Left lobe of liver (tissue), 2 donors: ENCODE measurements at places on chromosomes 6 and 20. TPM values are rescaled to one million over a fixed set of nuclear protein-coding genes. Genes with fewer than 3 reads are reported as not detected.

KHDC1 gene
- not detected for total RNA-seq

PDYN gene
- total RNA-seq: not detected

RAET1L gene
- total RNA-seq: not detected

DNA sequence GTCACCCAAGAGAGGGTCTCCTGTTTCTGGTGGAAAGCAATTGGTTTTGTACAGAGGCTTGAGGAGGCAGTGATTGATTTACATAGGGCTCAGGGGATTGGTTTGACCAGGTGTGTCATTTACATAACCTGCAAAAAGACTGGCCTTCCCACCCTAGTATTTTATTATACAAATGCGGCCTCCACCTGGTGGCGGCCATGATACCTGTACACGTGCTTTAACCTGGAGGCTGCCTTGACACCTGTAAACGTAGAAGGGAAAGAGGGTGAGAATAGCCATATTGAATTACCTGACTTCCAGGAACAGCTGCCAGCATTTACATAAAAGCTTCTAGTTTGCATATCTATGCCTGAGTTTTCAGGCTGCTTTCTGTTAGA is 48.7 kb downstream of the HLA-DPB1 start:
- no peak for DNase-seq

DNA sequence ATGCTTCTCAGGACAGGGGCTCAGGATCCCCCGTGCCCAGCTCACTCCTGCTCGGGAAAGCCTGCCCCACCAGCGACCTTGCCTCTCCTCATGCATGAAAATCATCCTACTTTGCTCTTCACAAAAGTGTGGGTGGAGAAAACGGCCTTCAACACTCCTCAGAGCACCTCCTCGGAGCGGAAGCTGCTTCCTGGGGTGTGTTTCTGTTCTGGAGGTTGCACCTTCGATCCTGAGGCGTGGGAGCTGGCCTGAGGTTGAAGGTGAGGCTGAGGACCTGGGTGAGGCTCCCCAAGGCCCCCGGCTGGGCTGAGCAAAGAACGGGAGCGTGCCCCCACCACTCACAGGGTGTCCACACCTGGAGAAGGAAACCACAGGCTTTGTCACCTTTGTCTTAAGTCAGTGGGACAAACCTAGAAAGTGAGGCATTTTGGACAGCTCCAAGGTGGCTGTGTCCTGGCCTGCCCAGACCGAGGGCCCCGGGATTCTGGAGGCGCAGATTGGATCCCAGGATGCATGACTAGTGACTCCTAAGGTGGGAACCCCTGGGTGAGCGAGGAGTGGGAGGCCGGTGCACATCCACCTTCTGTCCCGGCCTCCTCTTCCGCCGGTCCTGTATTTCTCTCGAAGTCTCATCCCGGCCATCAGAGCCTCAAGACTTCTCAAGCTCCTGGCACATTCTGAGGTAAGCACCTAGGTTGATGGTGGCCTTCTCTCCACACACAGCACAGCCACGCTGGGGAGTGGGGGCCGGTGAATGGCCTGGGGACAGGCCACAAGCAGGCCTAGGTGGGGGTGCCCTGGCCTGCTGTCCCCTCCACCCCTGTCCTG is 104.7 kb downstream of the TMEM242 start:
- DNase-seq: no peak

VGLL2 gene
- total RNA-seq: not detected

CST1 gene
- not detected for total RNA-seq

GRCh38 chr6:106988664-106989063 is 14.1 kb upstream of the CD24 start:
- DNase-seq: no peak

GRCh38 chr20:5741089-5741488 is 9.1 kb upstream of the SHLD1 start:
- no peak for DNase-seq

DNA sequence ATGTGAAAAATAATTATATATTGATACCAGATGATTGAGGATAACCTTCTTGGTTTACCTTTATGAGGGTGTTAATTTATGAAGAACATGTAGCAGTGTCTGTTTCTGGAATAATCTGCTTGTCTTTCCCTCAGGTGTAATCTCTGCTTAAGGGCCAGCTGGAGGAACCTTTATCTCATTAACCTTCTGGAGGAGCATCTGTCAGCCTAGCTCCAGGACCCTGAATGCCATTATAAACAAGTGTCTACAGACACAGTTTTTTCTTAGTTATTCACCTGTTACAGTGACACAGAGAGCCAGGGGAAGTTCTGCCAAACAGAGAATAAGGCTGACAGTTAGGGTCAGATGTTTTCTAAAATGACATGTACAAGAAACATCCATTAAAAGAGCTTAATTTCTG is at the start of gene IMPG1:
IMPG1 (minus strand) TSS at position 101 of the 400 bp plus-strand sequence. CDS start 174 bp downstream, outside the sequence.
- no peak for DNase-seq

DNA sequence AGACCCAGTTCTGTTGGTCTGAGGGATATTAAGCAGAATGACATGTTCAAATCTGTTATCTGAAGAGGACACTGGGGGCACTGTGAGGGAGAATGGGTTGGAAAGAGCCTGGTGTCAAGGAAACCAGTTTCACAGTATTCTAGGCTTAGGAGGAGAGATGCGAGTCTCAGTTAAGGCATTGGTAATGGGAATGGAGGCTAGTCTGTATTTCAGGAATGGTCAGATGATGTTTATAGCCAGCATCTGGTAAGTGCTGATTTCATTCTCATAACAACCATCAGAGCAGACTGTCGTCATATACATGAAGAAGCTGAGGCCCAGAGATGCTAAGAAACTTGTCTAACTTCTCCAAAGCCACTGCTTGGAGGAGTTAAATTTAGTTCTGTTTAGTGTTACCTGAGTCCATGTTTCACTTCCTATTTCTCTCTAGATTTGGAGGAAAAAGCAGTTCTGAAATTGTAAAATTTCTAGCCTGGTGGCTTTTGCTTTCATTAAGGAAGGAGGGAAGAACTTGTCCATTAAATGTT is 242.0 kb downstream of the ARID1B start:
- DNase-seq: no peak

PPIL4 gene
- 7.0 TPM for total RNA-seq

SIRPB2 gene
- total RNA-seq: 0.50 TPM

HEY2 gene
- total RNA-seq: 2.3 TPM

GRCh38 chr6:79670789-79671188 is 39.7 kb downstream of the SH3BGRL2 start:
- DNase-seq: no peak

- DNase-seq: no peak
Measured at GRCh38 chr6:3058957-3059356, 9.3 kb upstream of the RIPK1 start.

- no peak for DNase-seq
Measured at GRCh38 chr6:40735121-40735520, 148.0 kb upstream of the LRFN2 start.
